ENCODE measurements at places on chromosomes 2 and 18.

- DNase-seq: peak; percentile 27
These were observed 405 bp downstream of the PPP3R1 start for GRCh38 chr2:68251855-68252399.

DNA sequence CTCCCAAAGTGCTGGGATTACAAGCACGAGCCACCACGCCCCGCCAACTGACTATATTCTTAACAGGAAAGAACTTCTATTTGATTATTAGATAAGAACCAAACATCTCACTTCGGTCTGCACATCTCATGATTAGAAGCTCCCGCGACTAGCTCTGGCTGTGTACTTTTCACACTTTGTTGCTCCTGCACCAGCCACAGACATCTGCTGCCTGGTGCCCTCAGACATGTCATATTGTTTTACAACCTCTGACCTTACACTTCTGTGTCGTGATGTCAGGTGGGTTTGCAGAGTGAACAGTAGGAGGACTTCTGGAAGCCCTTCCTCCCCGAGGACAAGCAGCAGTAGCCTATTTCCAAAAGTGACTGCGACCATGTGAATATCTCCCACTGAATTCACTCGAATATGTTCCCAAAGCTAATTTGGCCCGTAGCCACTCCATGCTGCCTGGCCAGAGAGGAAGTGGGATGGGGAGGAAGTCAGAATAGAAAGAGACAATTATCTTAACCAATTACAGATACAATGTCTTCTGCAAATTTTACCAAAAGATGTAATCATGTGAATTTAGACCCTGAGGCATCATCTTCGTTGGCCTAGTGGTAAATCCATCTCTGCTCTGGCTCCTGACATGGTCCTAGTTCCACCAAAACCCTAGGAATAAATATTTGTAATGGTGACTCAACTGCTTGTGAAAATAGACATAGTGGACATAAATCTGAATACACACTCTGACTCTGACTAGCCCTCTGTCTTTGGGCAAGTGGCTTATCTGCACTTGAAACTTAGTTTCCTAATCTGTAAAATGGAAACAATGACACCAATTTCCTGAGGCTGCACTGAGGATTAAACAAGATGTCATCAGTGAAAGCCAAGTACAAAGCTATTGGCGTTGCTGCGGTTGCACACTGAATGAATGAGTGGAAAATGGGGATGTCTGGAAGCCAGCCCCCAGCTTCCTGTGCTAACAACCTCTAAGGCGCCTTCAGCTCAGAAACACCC is 406.1 kb downstream of the LRATD1 start:
- DNase-seq: no peak

- DNase-seq: no peak
These were observed 213.0 kb upstream of the CELF4 start for GRCh38 chr18:37778417-37779165.

- no peak for DNase-seq
These were observed 641.7 kb upstream of the ZEB2 start for GRCh38 chr2:145161656-145162055.

GRCh38 chr18:211582-211981 is 53.2 kb downstream of the USP14 start:
- no peak for DNase-seq

GRCh38 chr2:47056868-47057686 is 98.0 kb downstream of the STPG4 start:
- no peak for DNase-seq

DNA sequence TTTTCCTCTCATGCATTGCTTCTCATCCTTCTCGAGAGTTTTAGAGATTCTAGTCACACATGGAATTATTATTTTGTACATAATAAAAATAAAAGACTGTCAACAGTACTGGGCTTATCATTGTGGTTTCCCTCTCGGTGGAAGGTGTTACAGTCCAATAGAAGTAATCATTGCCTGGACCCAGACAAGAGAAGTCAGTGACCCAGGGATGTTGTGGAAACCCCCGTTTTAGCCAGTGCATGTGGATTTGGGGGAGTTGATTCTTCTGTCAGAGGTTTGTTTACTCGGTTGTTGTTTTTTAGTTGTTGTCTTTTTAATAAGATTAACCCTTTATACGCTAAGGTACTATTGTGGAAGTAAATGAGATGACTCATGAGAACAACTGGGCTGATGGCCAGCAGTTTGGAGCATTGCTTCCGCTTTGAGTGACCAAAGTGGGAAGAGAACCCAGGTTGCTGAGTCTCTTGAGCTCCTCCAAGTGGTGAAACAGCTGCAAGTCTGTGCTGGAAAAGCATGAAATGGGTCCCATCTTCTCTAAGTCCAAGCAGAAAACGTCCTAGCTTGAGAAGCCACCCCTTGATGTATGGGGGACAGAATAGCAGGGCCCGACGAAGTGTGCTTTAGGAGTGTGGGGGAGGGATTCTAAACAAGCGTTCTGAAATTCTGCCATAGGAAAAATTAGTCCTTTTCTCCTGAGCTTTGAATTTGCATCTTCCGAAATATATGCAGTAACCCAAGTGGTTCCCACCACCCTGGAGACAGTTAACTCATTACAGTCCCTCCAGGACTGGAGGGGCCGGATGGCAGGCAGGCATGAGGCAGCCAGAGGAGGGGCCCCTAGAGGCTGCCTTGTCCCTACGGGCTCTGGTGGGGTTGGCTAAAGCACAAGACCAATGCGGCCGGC is 61.8 kb upstream of the GPR45 start:
- no peak for DNase-seq

- no peak for DNase-seq
These were observed 5.9 kb downstream of the ZSCAN30 start for GRCh38 chr18:35283923-35284794.

GRCh38 chr2:23487735-23488492 is 102.9 kb downstream of the KLHL29 start:
- no peak for DNase-seq

GRCh38 chr2:126531029-126531428 is 124.9 kb upstream of the GYPC start:
- no peak for DNase-seq

GRCh38 chr2:135299165-135299564 is 231.9 kb downstream of the ZRANB3 start:
- no peak for DNase-seq

GRCh38 chr2:177284531-177284930 is 20.0 kb upstream of the NFE2L2 start:
- no peak for DNase-seq

GRCh38 chr2:224211791-224212190 is 172.7 kb upstream of the SERPINE2 start:
- DNase-seq: no peak

DNA sequence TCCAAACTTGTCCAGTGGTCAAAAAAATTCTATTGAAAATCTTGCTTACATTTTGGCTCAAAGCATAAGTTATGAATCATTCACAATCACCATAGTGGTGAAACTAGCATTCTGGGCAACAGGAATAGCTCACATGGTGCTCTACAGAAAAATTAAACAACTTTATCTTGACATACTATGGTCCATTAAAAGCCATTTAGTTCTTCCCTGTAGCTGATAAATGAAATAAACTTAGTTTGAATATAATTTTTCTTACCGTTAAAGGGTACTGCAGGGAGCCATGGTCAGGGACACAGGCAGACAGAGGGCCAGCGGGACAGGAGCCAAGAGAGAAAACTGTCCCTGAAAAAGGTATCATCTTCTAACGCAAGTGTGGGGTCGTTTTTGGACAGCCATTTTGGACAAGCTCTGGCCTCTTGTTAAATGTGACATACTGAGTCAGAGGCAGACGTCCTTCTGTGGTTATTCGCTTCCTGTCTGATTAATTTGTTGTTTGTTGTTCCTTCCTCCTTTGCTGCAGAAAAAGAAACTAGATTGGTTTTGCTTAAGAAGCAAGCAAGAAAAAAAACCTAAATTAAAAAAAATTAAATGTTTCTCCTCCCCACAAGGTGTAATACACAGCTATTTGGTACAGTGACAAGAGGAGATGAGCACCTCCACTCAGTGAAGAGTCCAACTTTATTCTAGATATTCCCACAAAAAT is at the start of gene WIPF1:
Gene WIPF1 (minus strand): TSS at position 460 of the 703 bp plus-strand sequence. CDS start 12,231 bp downstream, outside the sequence.
- no peak for DNase-seq

DNA sequence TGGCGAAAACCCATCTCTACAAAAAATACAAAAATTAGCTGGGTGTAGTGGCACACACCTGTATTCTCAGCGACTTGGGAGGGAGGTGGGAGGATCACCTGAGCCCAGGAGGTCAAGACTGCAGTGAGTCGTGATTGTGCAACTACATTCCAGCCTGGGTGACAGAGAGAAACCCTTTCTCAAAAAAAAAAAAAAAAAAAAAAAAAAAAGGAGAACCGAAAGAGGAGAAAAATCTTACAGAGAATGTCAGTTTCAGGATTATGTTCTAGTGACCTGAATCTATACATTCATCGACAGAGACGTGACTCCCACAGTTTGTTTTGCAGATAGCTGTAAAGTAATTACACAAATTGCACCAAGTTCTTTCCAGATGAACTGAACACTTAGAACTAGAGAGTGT is 187.8 kb downstream of the FTCDNL1 start:
- no peak for DNase-seq

DNA sequence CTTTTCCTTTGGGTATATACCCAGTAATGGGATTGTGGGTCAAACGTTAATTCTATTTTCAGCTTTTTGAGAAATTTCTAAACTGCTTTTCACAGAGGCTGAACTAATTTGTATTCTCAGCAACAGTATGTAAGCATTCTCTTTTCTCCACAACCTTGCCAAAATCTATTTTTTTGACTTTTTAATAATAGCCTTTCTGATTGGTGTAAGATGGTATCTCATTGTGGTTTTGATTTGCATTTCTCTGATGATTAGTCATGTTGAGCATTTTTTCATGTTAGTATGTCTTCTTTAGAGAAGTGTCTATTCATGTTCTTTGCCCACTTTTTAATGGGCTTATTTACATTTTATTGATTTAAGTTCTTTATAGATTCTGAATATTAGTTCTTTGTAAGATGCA is 145.5 kb downstream of the TRABD2A start:
- DNase-seq: no peak

- DNase-seq: no peak
These were observed 118.7 kb downstream of the VAPA start for GRCh38 chr18:10032331-10033015.

DNA sequence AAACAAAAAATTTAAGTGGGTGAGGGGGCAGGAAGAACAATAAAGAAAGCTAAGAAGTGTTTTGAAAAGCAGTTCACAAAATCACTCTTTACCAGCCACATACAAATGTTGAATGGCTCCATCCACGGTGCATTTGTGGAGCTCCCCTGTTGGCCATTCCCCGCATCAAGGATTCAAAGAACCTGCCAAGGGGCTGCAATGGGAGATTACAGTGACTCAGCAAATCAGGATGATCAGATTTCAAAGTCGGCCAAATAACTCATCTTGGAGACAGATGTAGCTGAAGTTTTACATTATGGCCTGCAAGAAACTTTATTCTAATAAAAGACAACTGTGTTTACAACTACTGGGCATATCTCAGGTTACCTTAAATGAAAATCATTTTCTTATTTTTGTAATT is 26.9 kb downstream of the COL4A3 start:
- no peak for DNase-seq

- DNase-seq: no peak
These were observed 78.6 kb downstream of the VAPA start for GRCh38 chr18:9992300-9992972.

- DNase-seq: no peak
These were observed 39.2 kb downstream of the ME2 start for GRCh38 chr18:50918153-50918552.

- no peak for DNase-seq
These were observed 80.3 kb upstream of the FAM237A start for GRCh38 chr2:206561962-206562361.

GRCh38 chr2:85410584-85411404 is 628 bp upstream of the CAPG start:
- no peak for DNase-seq

DNA sequence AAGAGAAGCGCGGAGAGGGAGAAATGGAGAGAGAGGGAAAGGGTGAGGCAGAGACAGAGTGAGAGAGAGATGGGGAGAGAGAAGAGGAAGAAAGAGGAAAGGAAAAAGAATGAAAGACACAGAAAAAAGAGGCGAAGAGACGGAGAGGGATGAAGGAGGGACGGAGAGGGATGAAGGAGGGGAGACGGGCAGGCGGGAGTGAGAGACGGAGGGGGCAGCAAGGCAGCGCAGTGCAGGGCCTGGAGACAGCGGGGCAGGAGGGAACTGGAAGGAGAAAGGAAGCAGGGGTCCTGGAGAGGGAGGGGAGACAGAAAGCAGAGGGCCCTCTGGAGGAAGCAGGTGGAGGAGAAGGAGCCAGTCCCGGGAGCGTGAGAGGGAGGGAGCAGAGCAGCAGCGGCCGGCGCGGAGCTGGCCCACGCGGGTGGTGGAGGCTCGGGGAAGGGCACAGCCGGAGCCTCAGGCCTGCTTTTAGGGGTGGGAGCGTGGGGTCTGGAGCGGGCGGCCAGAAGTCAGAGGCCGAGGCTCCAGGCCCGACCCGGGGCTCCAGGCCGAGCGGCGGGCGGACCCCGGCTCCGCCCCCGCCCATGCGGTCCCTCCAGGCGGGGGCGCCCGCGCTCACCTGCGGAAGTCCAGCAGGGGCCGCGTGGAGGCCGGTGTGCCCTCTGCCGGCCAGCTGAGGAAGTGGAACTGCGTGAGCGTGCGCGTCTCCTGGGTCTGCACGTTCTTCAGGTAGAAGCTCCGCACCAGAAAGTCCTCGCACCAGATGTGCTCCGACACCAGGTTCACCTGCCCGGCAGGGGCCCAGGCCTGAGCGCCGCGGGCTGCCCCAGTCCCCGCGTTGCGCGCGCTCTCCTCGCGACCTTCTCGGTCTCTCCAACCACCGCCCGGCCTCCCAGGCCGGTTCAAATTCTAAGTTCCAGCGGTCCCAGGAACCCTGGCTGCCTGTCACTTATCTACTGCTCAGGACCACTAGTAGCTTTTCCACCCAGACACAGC is 14.5 kb downstream of the PTPRN start:
- DNase-seq: peak; percentile 71

DNA sequence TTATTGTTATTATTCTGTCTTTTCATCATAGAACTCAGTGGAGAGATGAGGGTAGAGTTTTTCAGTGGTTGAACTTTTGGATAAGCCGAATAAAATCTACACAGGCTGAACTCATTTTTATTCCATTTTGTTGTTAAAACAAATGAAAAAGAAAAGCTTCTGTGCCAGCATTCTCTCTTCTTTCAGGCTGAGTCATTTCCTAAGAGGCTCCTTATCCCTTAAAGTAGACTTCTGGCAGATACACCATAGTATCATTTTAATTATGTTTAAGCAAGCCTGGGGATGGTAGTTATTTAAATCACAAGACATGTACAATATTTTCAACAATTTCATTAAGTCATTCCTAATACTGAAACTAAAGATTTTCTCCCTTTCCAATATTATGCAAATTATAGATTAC is 1364.0 kb upstream of the NRXN1 start:
- DNase-seq: no peak

DNA sequence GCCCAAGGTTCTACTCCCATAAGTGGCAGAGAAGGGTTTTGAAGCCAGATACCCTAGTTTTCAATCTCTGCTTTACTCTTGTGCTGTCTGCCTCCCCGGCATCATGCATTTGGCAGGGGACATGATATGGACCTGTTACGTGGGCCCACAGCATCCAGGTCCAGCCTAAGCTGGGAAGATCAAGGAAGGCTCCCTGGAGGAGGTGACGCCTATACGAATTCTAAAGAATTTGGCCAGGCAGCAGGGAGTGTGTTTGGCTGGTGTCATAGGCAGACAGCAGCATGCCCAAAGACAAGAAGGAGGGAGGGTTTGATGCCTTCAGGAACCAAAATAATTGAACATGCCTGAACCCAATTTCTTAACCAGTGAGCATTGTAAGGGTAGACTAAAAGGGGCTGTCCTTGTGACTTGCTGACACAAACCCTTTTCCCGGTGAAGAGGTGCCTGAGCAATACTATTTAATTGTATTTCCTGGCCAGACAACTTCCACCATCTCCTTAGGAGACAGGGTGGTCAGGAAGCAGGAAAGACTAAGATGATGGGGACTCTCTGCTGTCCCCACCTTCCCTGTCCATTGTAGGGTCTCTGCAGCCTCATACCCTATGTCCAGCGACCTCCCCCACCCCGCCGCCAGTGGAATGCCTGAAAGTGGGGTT is 21.3 kb downstream of the NRP2 start:
- DNase-seq: no peak
